Activated naive CD8-positive, alpha-beta T cell treated with anti-CD3 and anti-CD28 coated beads, Interleukin-2, amount 10 ng/mL, durations not matched to agents 7 days and 5 days (primary cell): ENCODE measurements at places on chromosomes 6 and 20.

DNA sequence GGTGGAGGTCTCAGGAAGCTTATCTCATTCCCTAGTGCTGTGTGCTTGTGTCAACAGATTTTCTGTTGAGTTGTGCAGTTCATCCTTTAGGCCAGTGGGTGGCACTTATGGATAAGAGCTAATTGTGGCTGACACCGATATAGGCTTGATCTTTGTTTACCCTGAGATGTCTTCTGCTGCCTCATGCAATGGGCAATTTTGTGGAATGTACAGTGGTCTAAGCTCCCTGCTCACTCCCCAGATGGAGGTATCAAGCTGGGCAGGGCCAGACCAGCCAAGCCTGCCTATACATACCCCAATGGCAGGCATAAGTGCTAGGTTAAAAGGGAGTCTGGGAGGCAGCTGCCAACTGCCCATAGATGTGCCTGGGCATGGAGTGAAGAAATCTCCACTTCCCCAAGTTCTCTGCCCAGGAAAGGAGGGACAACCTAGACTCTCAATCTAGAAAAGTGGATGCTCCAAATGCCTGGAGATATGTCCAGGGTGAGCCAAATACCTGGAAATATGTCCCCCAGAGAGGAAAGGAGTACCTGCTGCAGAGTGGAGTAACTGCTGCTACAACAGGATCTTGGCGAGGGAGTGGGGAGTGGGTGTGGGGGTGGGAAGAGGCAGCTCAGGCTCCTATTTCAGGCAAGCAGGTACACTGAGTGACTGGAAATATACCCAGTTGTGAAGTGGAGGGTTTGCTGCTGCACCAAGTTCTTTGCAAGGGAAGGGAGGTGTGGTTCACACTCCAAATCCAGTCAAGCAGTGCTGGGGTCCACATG is 53.2 kb upstream of the ARG1 start:
- H3K27ac ChIP-seq = peak overlapping the region; percentile 39
- peak; percentile 41 for DNase-seq
- peaks cover 16% of the 10 kb centered on the region for H3K4me1 ChIP-seq
- H3K36me3 ChIP-seq = peaks cover 3% of the 10 kb centered on the region

DNA sequence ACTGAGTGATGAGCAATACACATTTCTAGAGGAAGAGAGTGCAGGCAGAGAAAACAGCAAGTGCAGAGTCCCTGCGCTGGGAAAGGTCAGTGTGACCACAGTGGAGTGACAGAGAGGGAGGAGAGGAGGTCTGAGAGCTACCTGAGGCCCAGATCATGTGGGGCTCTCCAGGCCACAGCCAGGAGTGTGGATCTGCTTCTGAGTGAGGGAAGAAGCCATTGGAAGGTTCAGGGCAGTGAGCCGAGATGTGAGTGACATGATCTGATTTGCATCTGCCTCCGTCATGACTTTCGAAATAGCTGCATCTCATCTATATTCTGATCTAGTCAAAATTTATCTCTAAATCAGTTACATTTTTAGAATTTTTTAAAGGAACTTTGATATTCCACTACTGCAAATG is 367.1 kb downstream of the PREX1 start:
- no peaks in the 10 kb centered on the region for H3K36me3 ChIP-seq
- H3K4me1 ChIP-seq = no peaks in the 10 kb centered on the region
- no peak overlapping the region for H3K27ac ChIP-seq
- DNase-seq = no peak

GRCh38 chr6:16140607-16141006 is 11.7 kb downstream of the MYLIP start:
- no peak for DNase-seq
- H3K27ac ChIP-seq = no peak overlapping the region
- H3K4me3 ChIP-seq = no peak overlapping the region
- H3K27me3 ChIP-seq = no peaks in the 10 kb centered on the region

GRCh38 chr20:9478771-9479170 is 35.6 kb upstream of the LAMP5 start:
- no peaks in the 10 kb centered on the region for H3K4me1 ChIP-seq
- DNase-seq = no peak
- no peak overlapping the region for H3K27ac ChIP-seq
- no peak overlapping the region for H3K4me3 ChIP-seq

DNA sequence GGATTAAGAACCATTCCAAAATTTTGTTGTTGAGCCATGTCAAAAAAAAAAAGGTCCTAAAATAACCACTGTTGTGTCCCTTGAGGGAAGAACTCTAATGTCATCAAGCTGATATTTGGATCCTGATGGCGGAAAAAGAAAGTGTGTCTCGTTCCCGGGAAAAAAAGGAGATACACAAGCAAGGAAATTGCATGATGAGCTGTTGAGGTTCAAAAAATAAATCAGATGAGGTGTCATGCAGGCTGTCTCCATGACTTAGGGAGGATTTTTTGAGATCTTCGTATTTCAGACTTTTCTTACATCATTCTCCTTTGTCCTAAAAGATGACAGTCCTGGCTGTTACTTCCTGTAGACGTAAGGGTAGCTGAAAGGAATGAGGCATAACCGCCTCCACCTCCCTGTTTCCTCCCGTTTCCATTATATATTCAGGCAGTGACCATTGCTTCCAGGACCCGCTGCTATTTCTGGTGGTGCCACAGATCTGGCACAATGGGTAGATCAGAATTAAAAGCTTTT is 117.3 kb upstream of the TNFAIP3 start:
- no peak overlapping the region for H3K4me3 ChIP-seq
- H3K4me1 ChIP-seq = peaks cover 17% of the 10 kb centered on the region
- no peaks in the 10 kb centered on the region for H3K36me3 ChIP-seq
- no peak overlapping the region for H3K27ac ChIP-seq
- DNase-seq = no peak
- H3K27me3 ChIP-seq = peaks cover 11% of the 10 kb centered on the region

DNA sequence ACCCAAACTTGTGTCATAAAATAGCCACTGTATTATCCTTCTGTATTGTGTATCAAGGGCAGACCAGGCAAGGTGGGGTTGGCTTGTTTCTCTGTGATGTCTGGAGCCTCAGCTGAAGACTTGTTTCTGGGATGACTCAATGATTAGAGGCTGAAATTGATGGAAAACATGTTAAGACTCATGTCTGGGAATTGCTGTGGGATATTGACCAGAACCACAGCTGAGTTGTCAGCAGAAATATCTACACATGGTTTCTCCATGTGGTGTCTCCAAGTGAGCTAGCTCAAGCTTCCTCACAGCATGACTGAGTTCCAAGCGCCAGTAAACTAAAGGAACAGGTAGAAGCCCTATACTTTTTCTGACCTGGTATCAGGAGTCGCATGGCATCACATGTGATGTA is 128.5 kb upstream of the SYNDIG1 start:
- no peak overlapping the region for H3K27ac ChIP-seq
- peaks cover 3% of the 10 kb centered on the region for H3K27me3 ChIP-seq
- no peaks in the 10 kb centered on the region for H3K36me3 ChIP-seq
- DNase-seq = no peak
- H3K4me1 ChIP-seq = peaks cover 26% of the 10 kb centered on the region

DNA sequence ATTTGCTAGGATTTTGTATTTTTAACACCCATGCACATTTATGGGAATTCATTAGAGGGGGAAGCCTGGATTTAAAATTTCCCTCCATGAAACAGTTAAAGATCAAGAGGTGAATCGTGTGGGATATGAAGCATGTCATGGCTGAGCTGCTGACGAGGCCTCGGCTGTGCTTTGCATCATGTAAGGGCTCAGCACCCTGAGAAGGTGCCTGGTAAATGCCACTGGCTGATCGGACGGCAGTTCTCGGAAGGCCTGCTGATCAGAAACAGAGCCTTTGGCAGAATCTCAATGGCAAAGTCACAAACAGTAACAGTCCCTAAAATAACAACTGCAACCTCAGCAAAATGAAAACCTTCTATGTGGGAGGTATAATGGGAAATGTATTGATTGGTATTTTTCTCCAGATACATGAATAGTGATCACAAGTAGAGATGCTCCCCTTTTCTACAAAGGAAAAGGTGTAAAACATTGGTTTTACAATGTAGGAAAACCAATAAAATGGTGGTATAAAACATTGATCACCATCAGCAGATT is 53.0 kb upstream of the FUCA2 start:
- H3K36me3 ChIP-seq = peaks cover 2% of the 10 kb centered on the region
- no peak overlapping the region for H3K27ac ChIP-seq
- H3K4me3 ChIP-seq = no peak overlapping the region
- H3K4me1 ChIP-seq = peaks cover 6% of the 10 kb centered on the region

GRCh38 chr6:144515761-144516160 is 230.6 kb downstream of the UTRN start:
- no peak overlapping the region for H3K4me3 ChIP-seq
- DNase-seq = no peak
- H3K27me3 ChIP-seq = no peaks in the 10 kb centered on the region
- H3K27ac ChIP-seq = no peak overlapping the region
- peaks cover 2% of the 10 kb centered on the region for H3K4me1 ChIP-seq

GRCh38 chr6:131159578-131159977 is 24.3 kb downstream of the AKAP7 start:
- no peak for DNase-seq
- peaks cover 6% of the 10 kb centered on the region for H3K36me3 ChIP-seq

DNA sequence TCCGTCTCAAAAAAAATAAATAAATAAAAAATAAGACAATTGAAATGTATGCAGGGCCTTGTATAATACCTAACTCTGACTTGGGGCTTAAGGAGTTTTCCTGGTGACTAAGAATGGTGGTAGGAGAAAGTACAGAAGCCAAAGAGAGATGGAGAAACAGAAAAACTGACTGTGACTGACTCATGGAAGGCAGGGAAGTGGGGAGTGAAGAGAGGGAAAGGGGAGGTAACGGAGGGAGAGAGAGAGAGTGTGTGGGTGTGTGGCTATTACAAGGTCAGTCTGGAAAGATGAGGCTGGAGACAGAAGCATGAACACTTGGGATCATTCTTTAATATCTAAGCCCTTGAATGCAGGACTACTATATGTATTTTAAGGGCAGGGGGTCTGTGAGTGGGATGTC is 38.5 kb downstream of the SNRNP48 start:
- H3K27ac ChIP-seq = no peak overlapping the region
- H3K36me3 ChIP-seq = no peaks in the 10 kb centered on the region
- H3K4me3 ChIP-seq = no peak overlapping the region
- peaks cover 18% of the 10 kb centered on the region for H3K27me3 ChIP-seq
- no peak for DNase-seq

DNA sequence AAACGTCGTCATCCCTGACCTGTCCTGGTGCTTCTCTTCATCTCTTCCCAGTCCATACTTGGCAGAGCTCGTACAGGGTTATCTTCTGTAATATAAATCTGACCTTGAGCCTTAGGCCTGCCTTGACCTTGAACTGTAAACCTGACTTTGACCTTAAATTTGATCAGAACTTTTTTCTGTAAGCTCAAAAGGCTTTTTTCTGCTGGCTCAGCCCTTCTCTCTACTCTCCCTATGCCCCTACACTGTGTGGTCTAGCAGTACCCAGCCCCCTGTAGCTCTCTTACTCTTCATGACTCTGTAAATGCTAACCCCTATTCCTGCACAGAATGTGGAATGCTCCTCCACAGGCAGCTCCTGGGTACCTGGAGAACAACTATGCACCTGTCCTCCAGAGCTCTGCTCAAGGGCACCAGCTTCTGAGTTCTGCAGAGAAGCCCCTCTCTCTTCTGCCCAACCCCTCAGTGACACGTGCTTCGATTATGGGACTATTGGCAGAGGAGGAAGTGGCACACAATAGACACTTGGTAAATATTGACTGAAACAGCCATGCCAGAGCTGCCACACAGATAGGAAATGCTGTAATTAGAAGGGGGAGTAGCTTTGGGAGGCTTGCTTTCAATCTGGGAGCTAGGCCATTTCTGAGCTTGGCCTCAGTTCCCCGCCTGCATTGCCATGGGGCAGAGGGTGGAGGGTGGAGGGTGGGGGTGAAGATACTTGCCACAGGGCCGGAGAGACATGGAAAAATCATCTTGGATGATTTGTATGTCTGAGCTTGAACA is 15.4 kb downstream of the SNPH start:
- no peak for DNase-seq
- H3K36me3 ChIP-seq = peaks cover 13% of the 10 kb centered on the region
- no peak overlapping the region for H3K4me3 ChIP-seq
- H3K4me1 ChIP-seq = peaks cover 6% of the 10 kb centered on the region
- no peak overlapping the region for H3K27ac ChIP-seq
